ENCODE measurements at places on chromosomes 1 and 21.

DNA sequence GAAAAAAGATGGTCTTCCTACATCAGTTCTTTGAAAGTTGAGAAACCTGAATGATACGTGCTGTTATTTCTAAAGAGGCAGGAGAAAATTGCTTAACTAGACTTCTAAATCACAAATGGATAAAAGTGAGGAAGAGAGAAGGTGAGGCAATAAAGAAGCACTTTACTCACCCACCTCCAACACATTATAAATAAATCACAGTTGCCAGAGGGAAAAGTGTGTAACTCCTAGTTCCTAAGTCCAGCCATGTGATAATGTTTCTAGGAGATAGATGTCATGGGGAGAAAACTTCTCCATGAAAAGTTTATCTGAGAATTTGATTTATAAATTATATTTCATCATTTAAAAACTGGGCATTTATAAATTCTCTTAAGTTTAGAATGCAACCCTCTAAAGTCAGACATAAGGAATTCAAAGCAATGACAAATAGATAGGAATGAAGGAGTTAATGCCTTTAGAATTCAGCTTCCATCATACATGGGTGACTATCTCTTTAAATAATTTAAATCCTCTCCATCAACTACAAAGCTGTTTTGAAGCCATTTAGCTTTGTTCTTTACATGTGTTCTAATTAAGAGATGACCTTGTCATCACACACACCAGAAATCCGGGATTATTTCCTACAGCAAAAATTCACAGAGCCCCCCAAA, 60.0 kb downstream of the NRIP1 start:
- no peak for DNase-seq

GRCh38 chr1:52402860-52403240, 1.4 kb downstream of the ORC1 start:
- no peak for DNase-seq

GRCh38 chr1:151292207-151293030, 10.3 kb downstream of the ZNF687 start:
- DNase-seq = no peak

- DNase-seq = peak; percentile 71
These were observed 4.2 kb upstream of the ECE1 start for GRCh38 chr1:21294266-21294989.

- DNase-seq = no peak
These were observed 64.7 kb upstream of the MACF1 start for GRCh38 chr1:39139723-39140360.

DNA sequence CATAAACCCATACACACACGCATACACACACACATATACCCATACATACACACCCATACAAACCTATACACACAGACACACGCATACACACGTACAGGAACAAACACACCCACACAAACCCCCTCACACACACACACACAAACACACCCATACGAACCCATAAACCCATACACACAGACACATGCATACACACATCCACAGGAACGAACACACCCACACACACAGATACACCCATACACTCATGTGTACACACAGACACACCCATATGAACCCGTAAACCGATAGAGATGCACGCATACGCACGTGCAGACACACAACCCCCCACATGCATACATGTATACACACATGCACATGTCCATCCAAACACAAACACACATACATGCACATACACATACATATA, 9.5 kb downstream of the WNT9A start:
- DNase-seq = no peak

- no peak for DNase-seq
These were observed 7.7 kb upstream of the CDC42 start for GRCh38 chr1:22044690-22045420.

DNA sequence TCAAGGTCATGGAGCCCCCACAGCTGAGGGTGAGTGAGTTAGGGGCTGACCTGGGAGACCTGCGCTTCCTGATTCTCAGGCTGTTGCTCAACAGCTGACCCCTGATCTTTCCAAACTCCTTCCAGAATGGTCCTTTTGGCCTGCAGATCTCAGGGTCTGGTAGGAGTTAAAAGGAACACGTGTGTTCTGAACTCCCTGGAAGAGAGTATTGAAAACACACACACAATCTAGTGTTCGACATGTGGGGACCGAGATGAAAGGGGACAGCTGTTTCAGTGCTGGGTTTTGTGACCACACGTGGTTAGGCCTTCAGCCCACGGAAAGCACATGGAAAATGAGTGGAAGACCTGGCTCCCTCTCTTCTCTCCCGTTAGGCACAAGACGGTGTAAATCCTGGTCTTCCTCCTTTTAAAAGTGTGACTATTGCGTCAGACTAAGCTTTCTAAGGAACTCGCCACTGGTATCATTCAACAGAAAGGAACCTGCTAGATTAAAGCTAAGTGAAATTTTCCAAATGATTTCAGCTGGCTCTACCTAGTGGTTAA, 49.6 kb downstream of the RUNX1 start:
- DNase-seq = no peak

DNA sequence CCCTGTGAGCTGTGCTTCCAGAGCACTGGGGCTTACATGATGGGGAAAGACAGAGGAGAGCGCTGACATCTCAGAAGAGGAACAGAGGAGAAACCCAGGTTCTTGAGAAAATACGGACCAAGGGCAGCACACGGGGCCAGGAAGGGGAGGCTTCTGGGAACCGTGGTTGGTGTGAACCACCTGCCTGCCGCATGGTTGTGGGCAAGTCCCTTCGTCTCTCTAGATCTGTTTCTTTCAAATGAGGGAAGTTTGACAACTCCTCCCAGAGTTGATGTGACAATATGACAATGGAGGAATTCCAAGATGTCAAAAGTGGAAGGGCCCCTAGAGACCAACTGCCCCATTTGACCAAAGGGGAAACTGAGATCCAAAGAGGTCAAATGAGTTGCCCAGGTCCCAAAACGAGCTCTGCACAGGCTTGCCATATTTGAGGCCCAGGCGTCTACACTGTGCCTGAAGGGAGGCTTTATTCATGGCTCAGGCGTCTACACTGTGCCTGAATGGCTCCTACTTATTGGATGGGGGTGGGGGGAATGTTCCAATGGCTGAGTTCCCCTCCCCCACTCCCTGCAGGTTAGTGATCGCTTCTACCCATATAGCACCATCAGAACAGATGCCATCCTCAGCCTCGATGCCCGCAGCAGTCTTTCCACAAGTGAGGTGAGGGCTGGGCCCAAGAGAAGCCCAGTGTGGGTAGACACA, 11.2 kb downstream of the EXTL1 start:
- DNase-seq = no peak

- DNase-seq = no peak
These were observed 63.7 kb downstream of the MAP10 start for GRCh38 chr1:232868793-232869491.

All from stimulated activated CD4-positive, alpha-beta T cell treated with anti-CD3 and anti-CD28 coated beads, Interleukin-12 subunit alpha, Interleukin-12 subunit beta, amount 100 ng/mL, for 4 hours (primary cell).